ENCODE measurements at places on chromosomes 3 and 15.

GRCh38 chr3:24396338-24396737, 98.3 kb downstream of the THRB start:
- no peak for DNase-seq

DNA sequence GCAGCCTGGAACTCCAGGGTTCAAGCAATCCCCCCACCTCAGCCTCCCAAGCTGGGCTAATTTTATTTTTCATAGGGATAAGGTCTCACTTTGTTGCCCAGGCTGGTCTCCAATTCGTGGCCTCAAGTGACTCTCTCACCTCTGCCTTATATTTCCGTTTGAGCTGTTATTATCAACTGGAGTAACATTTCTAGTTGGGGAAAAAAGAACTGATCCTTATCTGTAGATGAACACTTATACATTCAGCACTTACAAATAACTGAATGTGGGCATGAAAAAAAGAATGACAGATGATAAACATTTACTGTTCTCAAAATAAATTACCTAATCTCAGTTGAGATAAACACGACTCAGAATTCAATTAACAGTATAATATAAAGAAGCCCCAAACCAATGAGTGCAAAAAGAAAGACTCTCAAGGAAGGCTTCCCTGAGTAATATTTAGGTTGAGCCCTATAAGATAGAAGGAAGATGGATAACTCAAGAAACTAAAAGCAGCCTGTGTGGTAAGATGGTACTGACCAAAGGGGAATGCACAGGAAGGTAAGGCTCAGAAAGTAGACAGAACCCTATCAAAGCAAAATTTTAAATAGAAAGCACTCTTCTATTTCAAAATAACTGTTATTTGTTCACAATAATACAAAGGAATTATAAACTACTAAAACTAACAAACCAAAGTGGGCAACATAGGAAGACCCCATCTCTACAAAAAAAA, 11.8 kb downstream of the UBE3A start:
- no peak for DNase-seq

DNA sequence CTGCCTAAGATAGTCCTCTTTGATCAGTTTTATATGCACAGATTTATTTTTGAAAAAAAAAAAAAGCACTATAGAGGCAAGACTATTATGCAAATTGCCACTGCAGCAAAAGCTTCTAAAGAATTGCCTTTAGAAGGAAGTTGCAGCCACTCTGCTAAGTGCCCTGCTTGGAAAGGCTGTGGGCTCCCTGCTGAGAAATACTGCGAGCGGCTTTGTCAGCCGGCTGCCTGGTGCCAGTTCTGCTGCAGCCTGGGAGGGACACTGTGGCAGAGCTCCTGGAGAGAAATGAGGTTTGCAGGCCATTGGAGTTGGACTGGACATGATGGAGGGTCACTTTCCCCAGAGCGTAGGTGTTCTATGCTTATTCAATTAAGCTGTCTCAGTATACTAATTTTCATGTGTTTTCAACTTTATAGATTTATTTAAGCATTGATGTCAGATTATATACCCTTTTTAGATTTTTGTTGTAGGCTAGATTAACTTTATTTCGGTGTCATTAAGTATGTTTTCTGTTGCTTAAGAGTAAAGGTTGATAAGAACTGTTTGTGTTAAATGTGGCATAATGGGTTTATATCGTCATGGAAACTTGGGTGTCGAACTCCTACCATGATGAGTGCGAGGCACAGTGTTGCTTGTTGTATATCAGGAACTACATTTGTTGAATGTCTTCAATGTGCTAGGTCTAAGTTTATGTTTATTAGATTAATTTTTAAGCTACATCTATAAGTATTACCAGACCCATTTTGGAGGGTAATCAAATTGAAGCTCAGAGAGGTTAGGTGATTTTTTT, 6.6 kb downstream of the MAP2K5 start:
- peak; percentile 63 for DNase-seq

DNA sequence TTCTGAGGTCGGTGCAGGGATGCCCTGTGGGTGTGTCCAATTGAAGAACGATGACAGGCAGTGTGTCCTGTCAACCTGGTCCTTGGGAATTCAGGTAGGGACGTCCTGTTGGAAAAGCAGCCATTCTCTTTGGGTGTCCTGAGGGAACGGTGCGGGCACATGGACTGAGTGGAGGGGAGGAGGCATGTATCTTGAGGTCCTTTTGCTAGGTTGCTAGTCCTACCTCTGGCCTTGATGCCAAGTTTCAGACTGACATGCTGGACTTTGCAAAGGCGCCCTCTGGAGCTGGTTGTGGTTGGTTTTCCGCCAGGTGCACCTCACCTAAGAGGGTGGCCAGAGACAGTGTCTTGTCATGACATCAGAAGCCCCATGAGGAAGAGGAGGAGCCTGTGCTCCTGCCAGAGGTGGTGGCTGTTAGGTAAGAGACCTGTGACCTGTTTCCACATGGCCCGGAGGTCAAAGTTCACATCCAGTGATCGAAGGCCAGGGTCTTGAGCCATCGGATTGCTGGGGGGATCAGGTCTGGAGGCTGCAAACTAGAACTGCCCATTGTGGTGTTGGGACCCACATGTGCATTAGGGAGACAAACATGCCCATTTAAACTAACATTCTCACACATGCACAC, 106.3 kb downstream of the SNRPN start:
- DNase-seq: no peak

DNA sequence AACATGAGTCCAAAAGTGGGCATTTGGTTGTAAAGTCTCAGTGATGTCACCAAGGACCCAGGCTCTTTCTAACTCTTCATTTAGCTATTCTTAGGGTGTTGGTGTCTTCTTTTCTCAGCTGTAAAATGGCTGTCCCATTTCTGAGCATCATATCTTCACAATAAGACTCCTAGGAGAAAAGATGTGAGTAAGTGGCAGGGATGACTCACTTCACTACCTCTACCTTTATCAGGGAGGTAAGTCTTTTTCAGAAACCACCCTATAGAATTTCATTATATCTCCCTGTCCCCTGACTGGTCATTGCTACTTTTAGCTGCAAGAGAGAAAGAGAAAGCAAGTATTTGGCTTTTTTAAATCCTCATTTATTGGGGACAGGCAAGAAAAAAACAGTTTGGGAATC, 300.2 kb upstream of the RBMS3 start:
- no peak for DNase-seq

GRCh38 chr3:115877615-115877899, 254.2 kb downstream of the GAP43 start:
- no peak for DNase-seq

- no peak for DNase-seq
Measured at GRCh38 chr3:52441091-52441771, 3.7 kb downstream of the SEMA3G start.

DNA sequence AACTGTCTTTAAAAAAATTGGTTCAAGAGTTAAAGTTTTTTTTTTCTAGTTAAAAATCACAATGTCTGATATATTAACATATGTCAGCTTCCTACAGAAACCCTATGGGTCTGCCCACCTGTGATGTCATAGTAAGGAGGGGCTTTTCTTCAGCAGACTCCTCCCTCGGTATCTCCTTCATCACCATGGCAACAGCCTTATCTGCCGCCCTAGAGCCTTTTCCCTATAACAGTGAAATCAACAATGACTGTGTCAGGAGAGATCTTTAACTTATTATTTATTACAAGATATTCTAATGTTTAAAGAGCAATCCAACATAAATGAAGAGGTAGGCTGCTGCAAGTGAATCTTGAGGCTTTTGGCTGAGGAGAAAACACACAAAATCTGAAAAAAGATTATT, 138.7 kb downstream of the PEX5L start:
- DNase-seq: peak; percentile 54

- no peak for DNase-seq
Measured at GRCh38 chr15:86139828-86140227, 60.2 kb downstream of the AGBL1 start.

DNA sequence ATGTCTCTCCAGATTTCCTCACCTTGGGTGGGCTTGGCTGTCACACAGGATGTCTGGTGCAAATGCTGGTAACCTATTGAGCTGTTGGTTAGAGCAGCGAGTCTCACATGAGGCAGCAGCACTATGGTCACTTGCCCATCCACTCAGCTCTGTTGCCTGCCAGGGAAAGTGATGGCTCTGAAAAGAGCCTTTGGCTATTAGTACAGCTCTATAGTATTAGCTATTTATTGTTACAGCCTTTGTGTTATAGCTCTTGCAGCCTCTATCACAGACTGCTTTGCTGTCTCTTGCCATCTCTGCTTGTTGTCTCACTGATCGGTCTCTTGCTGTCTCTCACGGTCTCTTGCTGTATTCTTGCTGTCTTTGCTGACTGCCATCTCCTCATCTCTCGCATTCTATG, 114.3 kb downstream of the MFSD1 start:
- no peak for DNase-seq

DNA sequence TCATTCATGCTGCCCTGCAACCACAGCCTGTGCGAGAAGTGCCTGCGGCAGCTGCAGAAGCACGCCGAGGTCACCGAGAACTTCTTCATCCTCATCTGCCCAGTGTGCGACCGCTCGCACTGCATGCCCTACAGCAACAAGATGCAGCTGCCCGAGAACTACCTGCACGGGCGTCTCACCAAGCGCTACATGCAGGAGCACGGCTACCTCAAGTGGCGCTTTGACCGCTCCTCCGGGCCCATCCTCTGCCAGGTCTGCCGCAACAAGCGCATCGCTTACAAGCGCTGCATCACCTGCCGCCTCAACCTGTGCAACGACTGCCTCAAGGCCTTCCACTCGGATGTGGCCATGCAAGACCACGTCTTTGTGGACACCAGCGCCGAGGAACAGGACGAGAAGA, 4.7 kb downstream of the TRIM42 start:
- no peak for DNase-seq

GRCh38 chr3:157493627-157494550, 9.3 kb downstream of the VEPH1 start:
- DNase-seq: no peak

DNA sequence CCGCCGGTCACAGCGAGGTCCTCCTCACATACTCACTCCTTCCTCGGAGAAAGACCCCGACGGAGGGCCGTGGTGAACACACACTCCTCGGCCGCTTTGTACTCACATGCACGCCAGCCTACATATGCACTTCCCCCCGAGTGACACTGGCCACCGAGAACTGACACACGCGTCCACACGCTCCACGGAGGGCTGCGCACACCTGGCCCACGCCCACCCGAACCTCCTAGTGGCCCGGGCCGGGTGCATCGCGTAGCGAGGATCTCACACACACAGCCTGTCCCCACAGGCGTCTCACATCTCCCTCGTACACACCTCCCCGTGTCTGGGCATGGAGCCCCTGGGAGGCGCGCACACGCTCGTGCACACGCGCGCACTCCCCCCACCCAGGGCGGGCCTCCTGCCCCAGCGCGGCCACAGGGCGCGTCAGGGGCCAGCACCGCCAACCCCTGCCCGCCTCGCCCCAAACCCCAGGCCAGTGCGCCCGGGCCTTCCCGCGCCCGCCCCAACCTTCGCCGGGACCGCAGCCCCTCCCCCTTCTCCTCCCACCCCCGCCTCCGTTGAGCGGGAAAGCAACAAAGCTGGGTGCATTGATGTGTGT, 411 bp upstream of the C3orf70 start:
- peak; percentile 46 for DNase-seq

DNA sequence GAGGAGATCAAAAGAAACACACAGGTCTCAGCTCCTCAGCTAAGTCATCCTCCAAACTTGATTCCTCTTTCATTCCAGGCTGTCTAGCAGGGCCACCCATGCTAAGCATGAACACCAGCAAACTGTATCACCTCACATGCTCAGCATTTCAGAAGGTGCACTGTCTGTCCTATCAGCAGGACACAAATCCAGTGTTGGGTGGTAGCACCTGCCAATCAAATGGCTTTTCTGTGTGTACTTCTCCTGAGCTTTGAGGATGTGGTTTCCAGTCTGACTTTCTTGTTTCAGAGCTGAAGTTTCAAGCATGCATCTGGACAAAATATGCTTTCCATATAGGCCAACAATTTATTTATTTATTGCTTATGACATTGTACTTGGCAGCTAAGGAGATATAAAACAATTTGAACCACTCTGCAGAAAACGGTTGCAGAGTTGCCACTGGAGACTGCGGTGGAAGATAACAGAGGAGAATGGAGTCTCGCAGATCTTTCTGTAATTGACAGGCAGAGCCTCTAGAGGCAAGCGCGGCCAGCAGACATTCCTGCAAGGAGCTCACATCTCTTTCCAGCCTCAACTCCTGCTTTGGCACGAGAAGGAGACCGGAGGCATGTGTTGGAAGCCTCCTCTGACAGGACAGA, 167.1 kb upstream of the WNT5A start:
- no peak for DNase-seq

DNA sequence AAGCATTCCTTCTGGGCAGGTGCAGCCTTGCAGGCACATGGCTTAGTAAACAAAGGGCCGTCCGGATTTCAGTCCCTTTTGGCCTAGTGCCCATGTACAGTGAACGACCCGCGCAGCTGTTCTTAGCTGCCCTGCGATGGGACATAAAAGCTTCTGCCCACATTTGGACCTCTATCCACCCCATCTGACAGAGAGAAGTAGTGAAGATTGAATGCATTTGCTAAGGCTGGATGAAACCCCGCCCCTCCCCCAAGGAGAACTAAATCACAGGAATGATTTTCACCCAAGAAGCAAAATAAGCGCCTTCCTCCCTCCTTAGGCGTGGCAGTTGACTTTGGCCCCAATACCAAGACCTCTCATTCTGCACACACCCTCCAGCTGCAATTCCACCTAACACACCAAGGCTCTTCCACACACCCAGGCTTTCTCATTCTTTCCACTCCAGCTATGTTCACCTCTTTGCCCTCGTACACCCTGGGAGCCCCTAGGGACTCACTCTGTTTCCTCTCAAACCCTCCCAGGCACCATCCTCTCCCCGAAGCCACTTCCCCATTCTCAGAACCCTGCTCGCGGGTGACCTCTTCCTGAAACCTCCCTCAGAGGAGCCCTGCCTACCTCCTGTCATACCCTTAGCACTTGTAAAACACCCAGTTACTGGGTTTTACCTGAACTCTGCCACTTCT, 14.1 kb upstream of the HRH1 start:
- no peak for DNase-seq

GRCh38 chr3:104436506-104436905, 930.2 kb upstream of the ALCAM start:
- DNase-seq: no peak
